ENCODE measurements at places on chromosomes 1 and 21.

- DNase-seq, result no peak
These were observed 21.1 kb upstream of the UBXN10 start for GRCh38 chr1:20164694-20165202.

DNA sequence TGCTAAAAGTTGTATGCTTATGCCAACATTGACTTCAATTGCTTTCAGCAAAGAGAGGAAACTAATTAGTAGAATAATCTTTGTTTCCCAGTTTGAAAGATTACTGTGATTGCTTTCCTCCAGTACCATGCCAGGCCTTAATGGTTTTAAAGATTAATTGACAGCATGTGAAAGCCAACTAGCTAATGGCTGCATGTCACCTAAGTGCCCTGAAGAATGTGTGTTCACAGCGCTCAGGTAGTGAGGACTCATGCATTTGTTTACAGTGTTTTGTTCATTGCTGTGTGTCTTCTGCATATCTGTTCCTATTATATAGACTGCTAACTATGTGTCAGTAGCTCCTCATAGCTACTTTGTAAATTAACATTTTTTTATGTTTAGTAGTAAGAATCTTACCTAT is 335.6 kb downstream of the LRRIQ3 start:
- DNase-seq, result no peak

DNA sequence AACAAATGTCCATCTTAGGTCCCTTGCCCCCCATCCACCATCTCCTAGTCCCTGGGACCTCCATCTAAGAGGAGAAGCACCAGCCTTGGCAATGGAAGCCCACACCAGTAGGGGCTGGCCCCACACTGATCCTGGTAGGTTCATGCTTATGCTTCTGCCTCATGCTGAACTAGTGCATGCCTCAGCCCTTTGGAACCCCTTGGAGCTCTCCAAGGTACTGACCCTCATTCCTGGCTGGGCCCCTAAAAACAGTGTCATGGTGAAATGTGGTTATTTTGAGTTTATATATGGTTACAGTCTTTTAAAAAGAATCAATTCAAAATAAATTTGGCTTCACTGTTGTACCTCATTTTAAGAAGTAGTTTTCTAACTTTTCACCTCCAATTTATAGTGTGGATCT is 108.3 kb downstream of the HIVEP3 start:
- DNase-seq, result peak; percentile 61

GRCh38 chr1:8591569-8591968 is 225.9 kb downstream of the RERE start:
- no peak for DNase-seq

DNA sequence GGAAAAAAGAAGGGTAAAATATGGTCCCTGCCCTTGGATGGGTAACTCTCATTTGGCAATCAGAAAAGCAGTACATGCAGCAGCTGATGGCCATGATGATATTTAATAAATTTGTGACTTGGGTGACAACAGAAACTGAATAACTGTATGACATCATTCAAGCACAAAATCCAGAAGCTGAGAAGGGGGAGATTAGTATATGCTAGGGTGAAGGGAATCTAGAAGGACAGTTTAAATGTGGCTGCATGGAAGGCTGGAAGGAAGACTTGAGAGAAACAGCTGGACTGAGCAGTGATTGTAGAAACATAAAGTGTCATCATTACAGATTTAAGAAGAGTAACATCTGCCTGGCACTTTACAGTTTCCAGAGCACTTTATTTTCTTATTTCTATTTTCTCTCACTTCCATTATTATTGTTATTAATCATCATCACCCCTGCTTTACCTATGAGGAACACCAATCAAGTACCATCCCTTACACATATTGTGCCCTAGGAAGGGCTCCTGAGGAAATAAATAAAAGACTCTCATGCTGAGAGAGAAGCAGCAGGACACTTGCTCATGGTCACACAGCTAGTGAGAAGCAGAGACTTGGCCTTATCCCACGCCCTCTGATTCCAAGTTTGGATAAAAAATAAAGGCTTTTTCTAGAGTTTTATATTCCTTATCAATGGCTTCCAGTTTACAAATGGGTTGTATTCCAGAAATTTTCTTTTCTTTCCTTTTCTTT is 207.2 kb downstream of the PBX1 start:
- no peak for DNase-seq

DNA sequence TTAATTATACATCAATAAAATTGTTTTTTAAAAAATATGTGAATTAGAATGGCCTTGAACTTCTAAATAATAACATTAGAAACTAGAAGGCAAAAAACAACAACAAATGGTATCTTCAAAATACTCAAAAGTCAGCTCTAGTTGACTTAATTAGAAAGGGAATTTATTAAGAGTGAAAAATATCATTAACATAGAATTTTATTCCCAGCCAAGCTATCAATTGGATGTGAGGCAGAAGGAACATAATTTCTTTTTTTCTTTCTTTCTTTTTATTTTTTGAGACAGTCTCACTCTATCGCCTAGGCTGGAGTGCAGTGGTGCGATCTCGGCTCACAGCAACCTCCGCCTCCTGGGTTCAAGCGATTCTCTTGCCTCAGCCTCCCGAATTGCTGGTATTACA is 51.2 kb upstream of the CAPZB start:
- no peak for DNase-seq

DNA sequence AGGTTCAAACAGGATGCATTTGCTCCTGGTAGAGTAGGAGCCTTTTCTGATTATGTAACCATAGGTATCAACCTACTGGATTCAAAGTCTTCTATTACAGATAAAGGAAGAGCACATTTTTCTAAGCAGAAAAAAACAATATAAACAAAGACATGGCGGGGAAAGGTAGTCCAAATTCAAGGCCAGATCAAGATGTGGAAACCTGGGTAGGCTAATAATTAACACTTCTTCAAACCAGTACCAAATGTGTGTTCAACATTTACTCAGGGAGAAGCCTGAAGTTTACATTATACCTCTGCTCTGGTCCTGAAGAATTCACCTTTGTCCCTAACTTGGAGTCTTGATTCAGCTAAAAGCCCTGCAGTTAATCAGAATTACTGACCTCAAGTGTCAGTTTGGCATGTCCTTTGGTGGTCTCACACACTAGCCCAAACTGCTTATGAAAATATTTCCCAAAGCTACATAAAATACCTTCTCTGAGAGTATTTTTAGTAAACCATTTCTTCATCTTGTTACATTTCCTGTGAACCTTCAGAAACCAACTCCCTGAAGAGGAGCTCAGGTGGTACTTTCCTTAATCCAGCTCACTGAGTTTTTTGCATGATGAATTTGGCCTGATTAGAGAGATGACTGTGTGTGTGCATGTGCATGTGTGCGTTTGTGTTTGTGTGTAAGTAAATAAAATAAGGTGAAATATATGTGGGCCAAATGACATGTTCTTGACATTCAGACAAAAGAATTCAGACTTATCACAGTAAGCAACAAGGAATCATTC is 70.2 kb downstream of the TOR3A start:
- DNase-seq, result no peak

GRCh38 chr1:11790880-11791715 is 14.7 kb downstream of the MTHFR start:
- DNase-seq, result no peak

- no peak for DNase-seq
These were observed 494 bp downstream of the SF3B4 start for GRCh38 chr1:149927056-149927562.

DNA sequence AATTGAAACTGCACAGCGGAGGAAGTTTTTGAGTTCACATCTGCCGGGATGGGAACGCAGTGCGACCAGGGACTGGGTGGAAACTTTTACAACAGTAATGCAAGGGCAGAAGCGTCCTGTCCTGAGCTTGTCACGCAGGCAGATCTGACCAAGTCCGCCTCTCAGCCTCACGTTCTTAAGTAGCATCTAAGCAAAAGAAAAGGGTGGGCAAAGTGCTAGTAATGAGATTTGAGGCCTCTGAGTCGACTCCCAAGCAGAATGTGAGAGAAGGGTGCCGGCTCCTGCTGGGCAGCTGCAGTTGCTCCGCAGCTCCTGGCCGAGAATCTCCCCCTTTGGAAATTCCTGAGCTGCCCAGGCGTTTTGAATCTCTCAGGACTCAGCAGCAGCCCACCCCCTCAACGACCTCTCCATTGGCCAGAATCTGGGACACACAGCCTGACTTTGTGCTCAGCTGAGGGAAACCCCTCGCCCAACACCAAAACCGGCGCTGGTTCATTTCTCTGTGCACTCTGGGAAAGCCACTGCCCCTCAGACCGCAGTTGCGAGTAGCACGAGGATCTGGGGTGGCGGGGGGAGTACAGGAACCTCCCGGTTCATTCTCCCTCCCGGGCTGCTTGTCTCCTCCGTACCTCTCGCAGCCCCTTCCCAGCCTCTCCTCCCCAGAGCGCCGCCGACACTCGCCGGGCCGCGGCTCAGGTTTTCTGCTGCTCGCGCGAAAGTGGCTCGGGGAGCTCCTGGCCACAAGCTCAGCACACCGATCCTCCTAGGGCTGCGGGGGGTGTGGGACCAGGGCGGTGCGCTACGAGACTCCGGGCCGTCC is 913 bp upstream of the S1PR1 start:
- DNase-seq, result peak; percentile 63

DNA sequence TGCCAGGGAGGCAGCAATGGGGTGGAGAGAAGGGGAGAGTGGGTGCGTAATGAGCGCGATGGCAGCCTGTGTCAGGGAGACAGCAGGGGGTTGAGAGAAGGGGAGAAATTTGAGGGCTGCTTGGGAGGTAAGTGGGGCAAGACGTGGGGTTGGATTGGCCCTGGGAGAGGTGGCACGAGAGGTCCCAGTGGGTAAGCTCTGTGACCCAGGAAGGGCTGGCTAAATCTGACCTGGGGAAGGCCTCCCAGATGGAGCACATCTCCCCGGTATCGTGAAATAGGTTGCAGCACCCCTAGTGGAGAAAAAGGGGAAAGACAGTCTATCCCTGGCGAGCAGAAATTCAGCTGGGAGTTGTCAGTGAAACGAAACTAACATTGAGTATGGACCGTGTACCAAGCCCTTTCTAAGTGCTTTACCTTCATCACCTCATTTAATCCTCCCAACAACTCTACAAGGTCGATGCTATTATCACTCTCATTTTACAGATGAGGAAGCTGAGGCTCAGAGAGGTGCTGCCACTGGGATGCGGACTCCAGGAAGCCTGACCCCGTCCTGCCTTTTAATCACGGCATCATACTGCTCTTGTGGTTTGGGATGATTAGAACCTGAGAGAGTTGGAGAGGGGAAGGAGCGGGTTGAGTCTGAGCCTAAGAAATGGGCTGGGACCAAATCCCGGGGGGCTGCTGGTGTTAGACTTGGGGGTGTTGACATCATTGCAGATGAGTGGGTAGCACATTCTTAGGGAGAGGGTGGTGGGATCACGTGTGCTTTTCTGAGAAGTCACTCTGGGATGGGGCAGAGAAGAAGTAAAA is 56.6 kb upstream of the RPL11 start:
- DNase-seq, result peak; percentile 83

DNA sequence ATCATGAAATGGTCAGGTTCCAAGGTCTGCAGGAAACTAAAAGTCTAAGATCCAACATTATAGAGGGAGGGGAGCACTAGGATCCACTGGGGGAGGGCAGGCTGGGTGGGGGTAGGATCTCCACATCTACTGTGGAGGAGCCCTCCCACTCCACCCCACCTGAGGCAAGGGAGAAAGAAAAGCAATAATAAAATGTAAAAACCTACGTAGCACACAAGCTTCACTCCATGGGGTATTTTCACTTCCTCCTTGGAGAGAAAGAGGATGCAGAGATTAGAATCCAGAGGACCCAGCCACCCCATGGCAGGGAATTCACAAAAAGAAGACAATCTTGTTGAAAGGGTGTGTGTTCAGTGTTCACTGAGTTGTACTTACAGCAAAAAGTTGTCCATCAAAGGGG is 14.4 kb downstream of the SPOCD1 start:
- DNase-seq, result no peak

GRCh38 chr1:204084247-204084772 is 11.4 kb downstream of the SOX13 start:
- no peak for DNase-seq

- no peak for DNase-seq
These were observed 97.3 kb downstream of the TAS1R2 start for GRCh38 chr1:18761948-18762840.

- no peak for DNase-seq
These were observed 116.5 kb upstream of the SLC45A1 start for GRCh38 chr1:8201331-8201861.

DNA sequence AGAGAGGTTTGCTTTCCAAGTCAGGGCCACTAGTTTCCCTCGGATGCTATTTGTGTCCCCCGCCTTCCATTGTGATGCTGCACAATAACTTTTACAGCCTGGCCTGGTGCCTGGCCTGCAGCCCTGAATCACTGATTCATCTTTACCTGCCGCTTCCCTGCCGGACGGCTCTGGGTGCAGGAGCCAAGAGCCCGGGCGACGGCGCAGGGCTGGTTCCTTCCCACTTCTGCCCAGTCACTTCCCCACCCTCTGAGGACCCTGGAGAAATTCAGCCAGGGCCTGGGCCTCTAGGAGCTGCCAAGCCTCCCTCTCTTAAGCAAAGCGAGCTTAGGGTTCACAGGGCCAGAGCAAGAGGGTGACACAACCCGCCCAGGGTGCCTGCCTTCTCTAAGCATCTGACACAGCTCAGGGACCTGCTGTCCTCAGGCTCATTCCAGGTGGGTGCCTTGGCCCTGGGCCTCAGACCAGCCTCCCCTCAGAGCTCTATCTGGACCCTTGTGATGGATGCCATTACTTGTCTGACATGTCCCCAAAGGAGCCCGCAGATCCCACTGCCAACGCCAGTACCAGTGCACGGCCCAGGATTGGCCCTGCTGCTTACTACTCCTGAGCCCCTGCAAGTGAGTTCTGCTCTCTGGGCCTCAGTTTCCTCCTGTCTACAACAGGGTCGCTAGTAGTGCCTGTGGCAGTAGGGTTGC is 381.0 kb upstream of the VAMP3 start:
- no peak for DNase-seq

GRCh38 chr1:177891809-177892208 is 78.0 kb downstream of the SEC16B start:
- DNase-seq, result no peak

DNA sequence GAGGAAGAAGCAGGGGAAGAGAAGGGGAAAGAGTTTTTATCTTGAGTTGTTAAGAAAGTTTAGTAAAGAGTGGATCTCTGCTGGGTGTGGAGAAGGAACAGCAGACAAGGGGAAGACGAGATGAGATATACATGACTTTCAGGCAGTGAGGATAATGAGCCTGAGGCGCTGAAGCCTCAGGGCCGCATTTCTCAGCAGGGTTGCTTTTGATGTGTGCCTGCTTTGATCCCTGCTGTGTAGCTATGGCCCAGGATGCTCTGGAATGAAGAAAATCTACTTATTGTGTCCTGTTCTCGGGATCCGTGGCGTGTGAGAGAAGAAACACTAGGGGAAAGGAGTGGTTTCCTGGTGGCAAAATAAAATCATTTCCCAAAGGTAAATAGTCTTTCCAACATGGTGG is 15.1 kb upstream of the RPE65 start:
- DNase-seq, result no peak

DNA sequence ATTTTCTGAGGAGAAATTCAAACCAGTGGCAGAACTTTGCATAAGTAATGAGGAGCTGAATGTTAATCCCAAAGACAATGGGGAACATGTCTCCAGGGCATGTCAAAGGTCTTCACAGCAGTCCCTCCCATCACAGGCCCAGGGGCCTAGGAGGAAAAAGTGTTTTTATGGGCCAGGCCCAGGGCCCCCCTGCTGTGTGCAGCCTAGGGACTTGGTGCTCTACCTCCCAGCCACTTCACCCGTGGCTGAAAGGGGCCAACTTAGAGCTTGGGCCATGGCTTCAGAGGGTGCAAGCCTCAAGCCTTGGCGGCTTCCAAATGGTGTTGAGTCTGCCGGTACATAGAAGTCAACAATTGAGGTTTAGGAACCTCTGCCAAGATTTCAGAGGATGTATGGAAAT is 854.0 kb downstream of the LRRIQ3 start:
- no peak for DNase-seq

Measured in GM13976 (cell line).